ENCODE measurements at places on chromosomes 16 and 17.
A peak's percentile ranks its signal among the peaks of the same experiment; 100 is the strongest.

GRCh38 chr16:54633943-54634362, 296.7 kb upstream of the IRX5 start:
- DNase-seq = no peak

- no peak for DNase-seq
Measured at GRCh38 chr17:51144266-51145022, 8.9 kb upstream of the NME1 start.

DNA sequence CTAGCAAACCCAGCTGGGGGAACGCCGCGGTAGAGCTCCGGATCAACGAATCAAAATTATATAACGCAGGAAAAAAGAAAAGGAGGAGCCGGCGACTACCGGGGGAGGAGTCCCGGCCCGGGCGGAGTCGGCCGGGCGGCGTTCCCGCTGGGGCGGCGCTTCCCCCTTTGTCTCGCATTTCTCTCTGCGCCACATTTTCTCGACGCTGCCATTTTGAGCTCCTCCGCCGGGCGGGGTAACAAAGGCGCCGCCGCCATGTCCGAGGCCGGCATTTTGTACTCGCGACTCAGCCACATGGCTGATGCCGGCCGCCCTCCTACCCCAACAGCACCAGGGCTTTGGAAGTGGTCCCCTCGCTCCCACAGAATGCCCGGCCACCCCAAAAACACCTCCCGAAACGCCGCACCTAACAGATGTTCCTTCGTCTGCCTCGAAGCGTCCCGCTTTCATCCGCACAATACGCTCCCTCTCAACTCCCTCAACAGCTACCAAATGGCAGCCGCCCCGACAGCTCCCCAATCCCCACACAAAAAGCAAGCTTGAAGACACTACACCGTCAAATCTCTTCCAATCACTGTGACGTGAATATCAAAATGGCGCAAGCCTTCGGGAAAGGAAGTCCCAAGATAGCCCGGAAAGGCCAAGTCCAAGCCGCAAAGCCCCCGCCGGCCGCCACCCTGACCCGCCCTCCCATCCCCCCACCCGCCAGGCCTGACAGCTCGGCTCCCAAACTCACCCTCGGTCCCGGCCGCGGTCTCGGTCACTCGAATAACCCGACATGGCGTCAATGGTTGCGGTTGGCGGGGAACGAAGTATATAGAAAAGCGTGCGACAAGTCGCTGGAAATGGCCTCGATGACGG, 519 bp downstream of the DDX5 start:
- peak; percentile 83 for DNase-seq

GRCh38 chr16:4534151-4534790, 4.3 kb downstream of the CDIP1 start:
- no peak for DNase-seq

DNA sequence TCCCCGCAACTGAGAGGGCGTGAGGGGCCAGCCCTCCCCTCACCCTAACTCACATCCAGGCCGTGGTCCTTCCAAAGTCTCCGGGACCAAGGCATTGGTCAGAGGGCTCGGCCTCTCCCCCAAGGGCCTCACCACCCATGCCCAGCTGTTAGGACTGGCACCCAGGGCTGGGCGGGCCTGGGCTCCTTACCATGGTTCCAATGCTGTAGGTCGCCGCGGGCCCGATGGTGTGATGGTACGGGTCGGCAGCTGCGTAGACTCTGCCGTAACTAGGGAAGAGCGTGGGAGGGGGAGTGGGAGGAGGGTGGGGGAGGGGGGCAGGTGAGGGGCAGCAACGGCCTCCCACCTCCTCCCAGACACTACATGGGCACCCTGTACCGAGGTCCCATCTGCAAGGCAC, 19.6 kb downstream of the ENGASE start:
- DNase-seq = no peak

GRCh38 chr17:43778337-43779144, at the start of gene DUSP3:
DUSP3 (minus strand) TSS chr17:43778977; CDS start chr17:43778924, 53 bp downstream.
- DNase-seq = peak; percentile 97

- no peak for DNase-seq
Measured at GRCh38 chr17:4176808-4177472, 33.9 kb downstream of the CYB5D2 start.

DNA sequence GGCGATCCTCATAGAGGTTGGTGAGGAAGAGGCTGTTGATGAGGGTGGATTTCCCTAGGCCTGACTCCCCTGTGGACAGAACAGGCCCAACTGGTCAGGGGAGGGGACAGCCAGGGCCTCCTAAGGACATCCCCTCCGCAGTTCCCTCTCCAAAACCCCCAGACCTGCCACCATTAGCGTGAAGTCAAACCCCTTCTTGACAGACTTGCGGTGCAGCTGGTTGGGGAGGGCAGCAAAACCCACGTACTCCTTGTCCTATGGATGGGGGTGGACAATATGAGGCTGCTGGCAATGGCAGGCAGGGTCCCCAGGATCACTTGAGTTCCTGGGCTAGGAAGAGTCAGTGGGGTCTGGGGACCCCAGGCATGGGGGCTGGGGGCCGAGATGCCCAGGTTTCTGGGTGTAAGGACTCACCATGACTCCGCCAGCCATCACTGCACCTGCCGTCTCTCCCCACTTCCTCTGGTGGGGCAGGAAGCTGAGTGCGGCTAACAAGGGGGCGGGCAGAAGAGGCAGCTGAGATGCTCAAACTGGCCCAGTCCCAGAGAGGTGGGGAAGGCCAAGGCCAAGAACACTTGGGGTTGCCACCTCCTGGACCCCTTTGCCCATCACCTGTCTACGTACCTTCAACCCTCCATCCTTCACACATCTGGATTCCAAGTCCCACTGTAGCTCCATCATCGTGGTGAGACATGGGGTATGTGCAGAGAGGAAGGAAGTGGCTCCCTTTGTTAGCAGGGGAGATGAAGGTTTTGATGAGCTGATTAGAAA, at the start of gene SEPTIN1:
Gene SEPTIN1 (minus strand): TSS at position 451 of the 771 bp plus-strand sequence. CDS start 19 bp downstream, at position 432.
- DNase-seq = peak; percentile 76

- no peak for DNase-seq
Measured at GRCh38 chr16:2398520-2398919, 30.7 kb upstream of the CCNF start.

Data from GM20000 (cell line).